ENCODE measurements at places on chromosomes 1 and 21.

DNA sequence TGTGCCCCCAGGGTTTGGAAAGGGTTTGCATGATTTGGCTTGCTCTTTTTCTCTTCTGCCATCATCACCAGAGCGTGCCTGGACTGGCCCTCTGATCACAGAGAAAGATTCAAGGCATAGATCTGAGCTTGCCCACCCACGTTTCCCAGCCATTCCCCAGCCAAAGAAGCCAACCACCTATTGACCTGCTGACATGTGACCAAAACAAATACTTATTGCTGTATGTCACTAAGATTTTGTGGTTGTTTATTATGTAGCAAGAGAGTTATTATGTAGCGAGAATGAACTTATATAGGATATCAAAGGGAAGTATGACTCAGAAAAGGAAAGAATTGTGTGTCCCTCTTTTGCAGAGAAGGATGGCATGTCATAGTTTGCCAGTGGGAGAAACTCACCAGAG is 59.9 kb downstream of the UBE2U start:
- DNase-seq: no peak

- DNase-seq: no peak
These were observed 17.6 kb downstream of the OPTC start for GRCh38 chr1:203511513-203511912.

- DNase-seq: no peak
These were observed 67.1 kb upstream of the PTGFRN start for GRCh38 chr1:116842654-116843053.

DNA sequence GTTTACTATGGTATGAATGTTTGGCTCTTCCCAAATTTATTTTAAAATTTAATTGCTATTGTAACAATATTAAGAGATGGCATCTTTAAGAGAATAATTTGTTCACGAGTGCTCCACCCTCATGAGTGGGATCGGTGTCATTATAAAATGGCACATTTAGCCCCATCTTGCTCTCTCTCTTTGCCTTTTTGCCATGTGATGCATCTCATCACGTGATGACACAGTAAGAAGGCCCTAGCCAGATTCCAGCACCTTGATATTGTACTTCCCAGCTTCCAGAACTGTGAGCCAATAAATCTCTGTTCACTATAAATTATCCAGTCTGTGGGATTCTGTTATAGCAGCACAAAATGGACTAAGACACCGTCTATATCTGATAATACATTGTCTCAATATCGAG is 355.8 kb downstream of the AMY1C start:
- DNase-seq: no peak

DNA sequence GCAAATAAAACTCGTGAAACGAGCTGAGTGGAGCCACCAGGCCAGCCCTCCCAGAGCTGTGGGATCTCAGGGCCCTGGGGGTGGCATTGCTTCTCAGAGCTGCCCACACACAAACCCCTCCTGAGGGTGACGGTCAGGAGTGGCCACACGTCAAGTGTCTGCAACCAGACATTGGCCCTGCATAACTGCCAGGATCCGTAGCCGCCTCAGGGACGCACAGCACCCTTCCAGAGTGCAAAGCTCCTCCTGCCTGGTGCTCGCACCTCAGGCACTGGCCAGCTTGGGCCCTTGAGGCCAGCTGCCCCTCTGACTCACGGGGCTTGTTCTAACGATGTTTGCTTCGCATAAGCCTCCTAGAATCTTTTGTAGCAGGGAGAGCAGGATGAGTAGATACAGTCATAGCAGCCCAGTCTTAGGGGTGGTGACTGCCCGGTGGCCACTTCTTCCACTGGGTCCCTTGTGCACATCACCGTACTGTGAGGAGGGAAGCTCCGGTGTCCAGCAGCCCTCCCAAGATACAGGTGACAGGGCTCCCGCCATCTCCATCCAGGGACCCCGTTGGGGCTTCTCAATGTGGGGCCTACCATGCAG is 5.0 kb downstream of the WNT3A start:
- DNase-seq: no peak

- DNase-seq: no peak
These were observed 1.9 kb downstream of the RNF187 start for GRCh38 chr1:228488818-228489674.

GRCh38 chr1:87478231-87478630 is 149.6 kb downstream of the LMO4 start:
- DNase-seq: peak; percentile 10

- peak; percentile 35 for DNase-seq
These were observed 691 bp upstream of the MPZL1 start for GRCh38 chr1:167720965-167721616.

DNA sequence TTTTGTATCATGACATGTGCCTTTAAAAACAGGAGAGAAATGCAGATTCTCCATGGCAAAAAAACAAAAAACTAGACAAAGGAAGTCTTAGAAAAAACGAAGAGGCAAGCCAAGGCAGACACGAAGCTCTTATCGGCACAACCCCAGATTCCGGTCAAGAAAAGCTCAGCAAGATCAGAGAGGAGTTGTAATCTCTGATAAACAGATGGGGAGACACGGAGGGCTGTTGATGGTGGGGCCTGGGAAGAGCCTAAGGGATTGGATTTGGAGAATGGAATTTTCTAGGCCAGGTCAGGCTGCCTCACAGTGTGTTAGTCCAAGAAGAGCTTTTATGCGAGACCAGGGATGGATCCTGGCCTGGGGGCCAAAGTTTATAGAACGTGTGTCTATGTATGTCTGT is 96.2 kb upstream of the AKT3 start:
- no peak for DNase-seq

DNA sequence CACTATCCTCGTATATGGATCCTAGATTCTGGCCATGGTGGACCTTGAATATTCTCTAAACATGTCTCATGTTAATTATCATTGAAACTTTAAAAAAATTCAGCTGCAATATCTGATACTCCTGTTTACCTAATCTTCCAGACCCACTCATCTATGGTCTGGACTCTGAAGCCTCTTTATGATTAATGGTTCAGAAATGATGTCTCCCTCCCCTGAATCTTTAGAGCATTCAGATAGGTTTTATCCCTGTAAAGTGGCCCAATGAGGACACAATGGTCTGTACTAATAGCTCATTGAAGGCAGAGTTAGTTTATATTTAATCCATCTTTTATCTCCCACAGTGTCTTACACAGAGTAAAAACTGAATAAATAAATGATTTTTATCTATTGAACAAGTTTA is 53.0 kb upstream of the DUSP10 start:
- no peak for DNase-seq

DNA sequence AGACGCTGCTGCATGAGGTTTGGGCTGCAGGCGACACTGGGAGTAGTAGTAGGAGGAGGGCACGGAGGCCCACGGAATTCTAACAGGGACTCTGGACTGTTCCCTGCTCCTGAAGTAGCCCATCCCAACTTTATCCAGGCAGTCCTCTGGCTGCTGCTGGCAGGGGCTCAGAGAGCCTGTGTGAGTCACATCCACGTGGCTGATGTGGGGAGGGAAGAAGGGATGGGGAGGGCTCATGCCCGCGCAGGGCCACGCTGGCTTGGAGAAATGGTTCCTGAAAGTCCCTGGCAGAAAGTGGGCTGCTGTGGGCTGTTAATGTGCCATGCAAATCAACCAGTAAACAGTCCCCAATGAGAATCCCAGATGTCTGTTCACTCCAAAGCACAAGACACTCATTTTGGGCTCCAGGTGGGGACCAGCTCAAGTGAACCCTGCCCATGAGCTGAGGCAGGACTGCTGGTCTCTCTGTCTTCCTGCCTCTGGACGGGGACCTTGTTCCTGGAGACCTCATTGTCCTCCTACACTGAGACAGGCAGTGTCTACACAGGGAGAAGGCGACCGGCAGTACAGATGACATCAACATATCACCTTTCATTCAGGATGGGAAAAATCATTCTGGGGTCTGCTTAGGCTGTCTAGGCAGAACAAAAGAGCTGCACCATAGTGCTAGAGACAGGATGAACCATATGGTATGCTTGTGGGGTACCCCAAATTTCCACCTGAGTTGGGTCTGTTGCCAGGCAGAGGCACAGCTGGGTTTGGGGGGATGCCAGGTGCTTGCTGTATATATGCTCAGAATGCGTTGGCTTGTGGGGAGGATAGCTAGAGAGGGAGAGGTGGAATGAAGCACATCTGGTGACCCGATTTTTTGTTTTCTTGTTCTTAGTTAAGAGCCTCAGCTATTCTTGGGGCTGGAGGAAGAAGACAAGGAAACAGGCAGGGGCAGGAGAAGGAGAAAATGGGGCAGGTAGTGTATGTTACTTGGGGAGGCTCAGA is 57.9 kb upstream of the FMOD start:
- peak; percentile 54 for DNase-seq

DNA sequence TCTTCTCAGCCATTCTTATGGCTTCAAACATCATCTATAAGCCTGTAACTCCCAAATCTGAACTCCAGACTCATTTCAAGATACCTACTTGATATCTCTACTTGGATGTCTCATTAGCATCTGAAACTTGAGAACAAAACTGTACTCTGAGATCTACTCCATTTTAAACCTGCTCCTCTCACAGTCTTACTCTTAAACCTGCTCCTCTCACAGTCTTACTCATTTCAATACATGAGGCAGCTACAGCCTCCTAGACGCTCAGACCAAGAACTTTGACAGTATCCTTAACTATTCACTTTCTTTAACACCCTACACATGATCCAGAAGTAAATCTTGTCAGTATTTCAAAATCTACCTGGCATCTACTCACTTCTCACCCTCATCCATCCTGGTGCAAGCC is 54.3 kb downstream of the NBPF6 start:
- DNase-seq: no peak

- no peak for DNase-seq
These were observed 117.9 kb downstream of the SLC30A10 start for GRCh38 chr1:219810451-219810850.

- DNase-seq: no peak
These were observed 75.9 kb upstream of the BMP8A start for GRCh38 chr1:39415553-39415952.
